ENCODE measurements at places on chromosomes 12 and 14.

GRCh38 chr14:69048456-69048855 is 69.4 kb upstream of the ACTN1 start:
- peak; percentile 29 for DNase-seq

GRCh38 chr14:64849940-64850339 is 29.8 kb downstream of the SPTB start:
- DNase-seq = no peak

- DNase-seq = no peak
These were observed 5.0 kb downstream of the SLC39A5 start for GRCh38 chr12:56234746-56235436.

- DNase-seq = no peak
These were observed 28.5 kb upstream of the GCH1 start for GRCh38 chr14:54931101-54931500.

DNA sequence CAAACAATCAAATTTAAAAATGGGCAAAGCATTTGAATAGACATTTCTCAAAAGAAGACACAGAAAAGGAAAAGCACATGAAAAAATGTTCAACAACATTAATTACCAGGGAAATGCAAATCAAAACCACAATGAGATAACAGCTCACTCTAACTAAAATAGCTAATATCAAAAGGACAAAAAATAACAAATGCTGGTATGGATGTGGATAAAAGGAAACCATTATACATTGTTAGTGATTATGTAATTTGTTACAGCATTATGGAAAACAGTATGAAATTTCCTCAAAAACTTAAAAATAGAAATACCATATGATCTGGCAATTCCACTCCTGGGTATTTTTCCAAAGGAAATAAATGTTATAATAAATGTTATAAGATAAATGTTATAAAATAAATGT is 52.9 kb downstream of the DUSP6 start:
- DNase-seq = no peak

DNA sequence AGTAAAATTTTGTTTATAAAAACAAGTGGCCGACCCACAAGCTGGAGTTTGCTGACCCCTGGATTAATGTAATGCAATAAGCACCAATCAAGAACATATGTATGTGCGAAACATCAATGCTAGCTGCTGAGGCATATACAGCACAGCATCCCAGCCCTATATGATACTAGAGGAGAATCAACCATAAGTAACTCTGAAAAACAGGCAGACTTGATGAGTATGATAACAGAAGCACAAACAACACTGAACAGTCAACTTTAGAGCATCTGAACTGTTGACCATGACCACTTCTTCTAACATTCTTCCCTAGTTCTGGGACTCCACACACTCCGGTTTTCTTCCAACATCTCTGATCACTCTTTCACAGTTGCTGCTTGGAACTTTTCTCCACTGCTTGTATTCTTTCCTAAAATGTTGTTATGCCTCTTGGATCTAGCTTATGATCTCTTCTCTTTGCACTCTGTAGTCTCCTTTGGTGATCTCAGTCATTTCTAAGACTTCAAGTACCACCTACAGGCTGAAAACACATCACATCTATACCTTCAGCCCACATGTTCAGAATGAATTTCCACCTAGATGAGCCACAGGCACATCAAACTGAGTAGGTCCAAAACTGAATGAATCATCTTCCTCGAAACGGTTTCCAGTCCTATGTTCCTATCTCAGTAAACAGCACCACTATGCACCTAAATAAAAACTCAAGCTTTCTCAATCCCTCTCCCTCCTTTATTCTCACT is 57.2 kb downstream of the STXBP6 start:
- no peak for DNase-seq

DNA sequence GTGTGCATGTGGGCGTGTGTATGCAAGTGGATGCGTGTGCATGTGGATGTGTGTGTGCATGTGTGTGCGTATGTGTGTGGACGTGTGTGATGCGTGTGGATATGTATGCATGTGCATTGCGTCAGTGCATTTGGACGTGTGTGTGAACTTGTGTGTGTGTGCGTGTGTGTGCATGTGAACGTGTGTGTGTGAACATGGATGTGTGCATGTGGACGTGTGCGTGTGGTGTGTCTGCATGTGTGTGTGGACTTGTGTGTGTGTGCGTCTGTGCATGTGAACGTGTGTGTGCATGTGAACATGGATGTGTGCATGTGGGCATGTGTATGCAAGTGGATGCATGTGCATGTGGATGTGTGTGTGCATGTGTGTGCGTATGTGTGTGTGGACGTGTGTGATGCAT is 34.4 kb upstream of the FBRSL1 start:
- no peak for DNase-seq

DNA sequence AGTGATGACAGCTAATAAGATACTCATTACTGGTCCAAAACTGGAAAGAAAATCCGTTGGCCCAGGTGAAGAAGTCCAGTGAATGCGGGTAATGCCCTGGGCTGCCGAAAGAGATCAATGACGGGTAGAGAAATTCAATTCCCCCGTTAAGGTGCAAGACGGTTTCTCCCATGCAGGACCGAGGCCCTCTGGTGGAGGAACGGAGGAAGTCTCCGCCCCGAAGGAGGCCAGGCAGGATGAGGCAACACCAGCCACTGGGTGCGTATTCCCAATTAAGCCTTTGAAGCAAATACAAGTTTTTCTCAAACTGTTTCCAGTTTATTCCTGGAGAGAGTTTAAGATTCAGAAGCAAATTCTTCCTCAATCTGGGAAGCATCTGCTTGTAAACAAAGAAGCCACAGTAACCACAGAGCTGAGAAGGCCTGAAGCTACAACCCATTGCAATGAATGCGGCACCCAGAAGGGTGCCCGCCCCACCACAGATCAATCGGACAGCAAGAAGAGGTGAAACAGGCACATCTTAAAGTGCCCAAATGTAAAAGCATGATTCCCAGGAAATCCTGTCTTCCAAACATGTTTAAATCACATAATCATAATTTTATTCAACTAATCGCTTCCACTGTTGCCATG is 118.5 kb downstream of the TTC7B start:
- DNase-seq = peak; percentile 84

DNA sequence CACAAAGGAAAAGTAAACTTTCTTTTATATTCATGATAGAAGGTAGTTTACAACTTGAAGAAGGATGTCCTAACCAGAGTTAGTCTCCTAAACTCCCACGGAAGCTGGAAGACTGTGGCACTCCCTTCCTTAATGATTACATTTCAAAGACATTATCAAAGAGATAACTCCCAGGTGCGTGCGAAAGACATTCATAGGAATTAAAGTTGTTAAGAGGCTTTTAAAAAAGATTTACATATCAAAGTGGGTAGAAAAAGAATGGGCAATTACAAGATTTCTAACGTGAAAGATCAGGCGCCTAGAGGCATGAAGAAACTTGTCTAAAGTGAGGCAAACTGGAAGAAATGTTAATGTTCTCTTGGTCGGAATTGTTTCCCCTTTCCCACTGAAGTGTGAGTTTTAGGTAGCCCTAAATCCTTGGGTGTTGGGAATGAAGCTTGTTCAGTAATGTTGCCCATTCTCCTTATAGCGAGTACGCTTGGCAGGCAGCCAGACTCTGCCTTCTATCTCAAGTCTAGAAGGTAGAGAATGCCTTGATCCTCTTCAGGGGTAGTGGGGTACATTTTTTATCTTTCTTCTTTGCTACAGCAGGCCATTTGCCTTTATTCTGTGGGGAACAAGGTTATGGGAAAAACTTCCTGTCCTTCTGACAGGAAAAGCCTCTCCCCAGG is 642.0 kb downstream of the SLC6A15 start:
- no peak for DNase-seq

GRCh38 chr12:53984901-53985691 is at the start of gene HOXC10:
TSS of gene HOXC10 (plus strand) at chr12:53985146. CDS start at chr12:53985260, 114 bp downstream.
- DNase-seq = peak; percentile 95

DNA sequence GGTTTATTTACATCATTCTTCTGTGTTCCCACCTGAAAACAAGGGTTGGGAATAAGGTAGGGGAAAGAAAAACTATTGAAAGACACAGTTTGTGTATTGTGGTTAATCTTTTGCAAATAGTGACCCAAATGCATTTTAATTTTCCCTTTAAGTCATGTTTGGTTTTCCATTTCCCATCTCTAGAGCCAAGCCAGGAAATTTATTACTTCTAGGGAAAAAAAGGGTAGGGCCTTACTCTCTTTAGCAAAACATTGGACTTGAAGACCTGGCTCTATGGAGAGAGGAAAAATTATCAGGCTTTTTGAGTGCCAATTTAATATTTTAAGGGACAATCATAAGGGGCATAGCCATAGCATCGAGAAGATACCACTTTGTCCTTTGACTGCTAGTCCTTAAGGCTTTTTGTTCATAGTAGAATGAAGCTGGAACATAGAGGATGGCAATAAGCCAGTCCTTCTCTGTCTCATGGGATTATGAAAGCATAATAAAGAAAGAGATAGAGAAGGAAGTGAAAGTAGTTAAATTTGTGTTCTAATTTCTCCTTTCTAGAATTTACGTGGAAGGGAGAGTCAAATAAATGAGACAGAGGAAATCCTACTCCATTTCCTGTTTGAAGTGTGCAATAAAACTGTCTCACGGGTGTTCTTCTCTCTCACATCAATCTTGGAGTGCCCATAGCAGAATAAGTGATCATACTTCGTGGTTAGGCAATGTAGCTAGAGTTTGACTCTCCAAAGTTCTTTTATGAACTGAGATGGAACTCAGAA is 50.9 kb upstream of the PPFIA2 start:
- no peak for DNase-seq
